ENCODE measurements at places on chromosomes 3 and 15.

DNA sequence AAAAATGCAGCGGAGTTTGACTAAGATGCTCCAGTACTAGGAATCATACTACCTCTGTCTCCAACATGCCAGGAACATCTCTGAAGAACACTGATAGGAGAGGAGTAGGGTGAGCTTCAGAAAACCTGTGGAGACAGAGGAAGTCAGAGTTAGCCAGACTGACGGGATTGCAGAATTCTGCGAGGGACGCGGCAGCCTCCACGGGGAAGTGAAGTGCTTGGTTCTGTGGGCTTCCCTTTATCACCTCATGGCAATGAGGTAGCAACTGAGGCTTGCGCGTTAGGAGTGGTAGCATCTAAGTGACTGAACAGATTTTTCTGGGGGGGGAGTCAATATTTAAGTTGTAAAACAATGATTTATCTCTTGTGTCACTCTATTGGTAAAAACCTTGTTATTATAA is 226.3 kb downstream of the MCTP2 start:
- DNase-seq, result no peak

GRCh38 chr3:102885289-102885688 is 450.5 kb downstream of the ZPLD1 start:
- DNase-seq, result no peak

DNA sequence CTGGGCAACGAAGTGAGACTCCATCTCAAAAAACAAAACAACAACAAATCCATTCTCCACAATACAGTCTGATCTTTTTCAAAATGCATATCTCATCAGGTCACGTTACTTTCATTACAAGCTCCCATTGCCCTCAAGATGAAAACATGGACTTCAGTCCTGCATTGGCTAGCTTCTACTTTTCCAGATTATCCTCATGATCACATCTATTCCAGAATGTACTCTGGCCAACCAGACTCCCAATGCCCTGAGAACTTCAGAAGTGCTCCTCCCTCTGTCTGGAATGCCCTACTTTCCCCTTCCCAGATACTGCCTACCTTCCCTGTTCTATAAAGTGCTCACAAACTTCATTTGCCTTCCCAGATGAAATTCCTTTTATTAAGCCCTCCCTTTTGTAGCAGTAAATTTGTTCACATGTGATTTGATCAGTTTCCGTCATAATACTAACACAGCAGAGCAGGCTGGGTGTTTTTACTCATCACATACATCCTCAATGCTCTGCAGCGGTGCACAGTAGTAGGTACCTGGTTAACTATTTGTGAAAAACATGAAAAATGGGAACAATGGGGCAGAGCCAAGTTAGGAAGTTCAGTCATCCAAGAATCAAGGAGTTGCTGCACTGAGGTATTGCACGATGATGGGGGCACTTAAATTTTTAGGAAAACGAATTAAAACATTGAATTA is 5.3 kb downstream of the RPL22L1 start:
- DNase-seq, result no peak

DNA sequence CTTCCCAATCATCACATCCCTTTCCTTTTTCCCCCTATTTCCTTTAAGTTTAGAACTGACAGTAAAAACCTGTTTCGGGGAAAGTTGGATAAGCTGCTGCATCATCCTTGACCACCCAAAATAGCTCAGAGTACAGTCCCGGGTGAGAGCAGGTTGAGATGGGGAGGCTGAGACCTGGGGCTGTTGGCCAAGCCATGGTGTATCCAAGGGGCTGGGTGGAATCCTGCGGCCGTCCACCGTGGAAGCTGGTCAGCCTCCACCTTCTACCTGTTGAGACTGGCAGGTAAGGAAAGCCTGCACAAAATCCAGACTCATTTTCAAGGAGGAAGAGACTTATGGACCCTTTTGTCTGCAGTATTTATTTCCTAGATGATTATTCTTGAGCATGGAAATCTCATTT is 128.2 kb upstream of the PLXNA1 start:
- no peak for DNase-seq

Measured in CD8-positive, alpha-beta memory T cell (primary cell).